Calu3 (cell line): ENCODE measurements at places on chromosomes 2 and 18.
A peak's percentile ranks its signal among the peaks of the same experiment; 100 is the strongest.

DNA sequence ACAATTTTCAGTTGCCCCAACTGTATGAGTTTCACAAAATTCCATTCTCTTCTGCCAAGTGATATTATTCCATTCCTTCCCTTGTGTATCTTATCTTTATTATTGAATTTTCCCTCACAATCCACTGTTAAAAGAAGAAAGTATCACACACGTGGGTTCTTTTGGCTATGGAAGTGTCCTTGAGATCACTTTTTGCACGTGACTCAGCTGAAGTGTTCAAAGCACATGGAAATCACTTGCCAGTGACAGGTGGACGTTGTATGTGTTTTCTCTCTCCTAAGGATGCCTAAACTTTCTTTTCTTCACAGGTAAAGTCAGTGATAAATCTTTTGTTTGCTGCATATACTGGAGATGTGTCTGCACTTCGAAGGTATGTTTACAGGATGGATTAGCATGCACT lies 60.7 kb downstream of the STAT1 start:
- no peak for DNase-seq

GRCh38 chr2:57022496-57022895 lies 838.7 kb downstream of the CCDC85A start:
- no peak for DNase-seq

GRCh38 chr2:218228366-218229090 lies 11.5 kb downstream of the ARPC2 start:
- no peak for DNase-seq

DNA sequence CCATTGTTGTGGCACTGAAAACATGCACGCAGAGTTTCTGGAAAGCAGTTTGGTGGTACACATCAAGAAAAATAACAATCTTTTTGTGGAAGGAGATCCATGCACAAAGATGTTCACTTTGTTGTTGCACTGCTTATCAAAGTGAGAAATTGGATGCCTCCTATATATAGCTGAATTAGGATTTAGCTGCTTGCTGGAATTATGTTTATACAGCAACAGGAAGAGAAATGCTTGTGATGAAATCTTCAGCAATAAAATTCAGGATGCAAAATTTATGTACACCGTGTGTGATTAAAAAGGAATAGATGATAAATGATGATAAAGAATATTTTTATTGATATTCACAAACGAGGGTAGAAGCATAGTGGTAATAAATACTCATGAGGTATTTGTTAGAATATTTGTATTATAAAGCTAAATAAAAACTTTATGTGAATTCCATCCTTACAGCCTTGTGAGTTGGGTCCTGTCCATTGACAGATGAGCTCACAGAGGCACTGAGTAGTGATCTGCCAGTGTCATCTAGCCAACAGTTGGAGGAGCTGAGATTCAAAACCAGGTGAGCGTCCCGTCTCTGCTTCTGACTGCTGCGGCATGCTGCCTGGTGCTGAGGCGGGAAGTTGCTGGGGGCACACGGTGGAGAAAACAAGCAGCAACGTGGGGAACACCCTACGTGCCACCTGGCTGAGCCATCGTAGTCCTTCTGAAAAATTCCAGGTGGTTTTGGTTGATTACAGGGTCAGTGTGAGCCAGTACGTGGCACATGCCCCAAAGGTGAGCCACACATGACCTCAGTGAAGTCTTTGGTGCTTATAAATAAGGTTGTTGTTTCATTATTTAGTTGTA lies 80.2 kb downstream of the ASAP2 start:
- peak; percentile 48 for DNase-seq

- no peak for DNase-seq
Observed at GRCh38 chr2:46644690-46645385, 165.5 kb downstream of the TMEM247 start.

GRCh38 chr2:89825034-89825433 lies 1133.6 kb downstream of the RPIA start:
- DNase-seq = no peak

DNA sequence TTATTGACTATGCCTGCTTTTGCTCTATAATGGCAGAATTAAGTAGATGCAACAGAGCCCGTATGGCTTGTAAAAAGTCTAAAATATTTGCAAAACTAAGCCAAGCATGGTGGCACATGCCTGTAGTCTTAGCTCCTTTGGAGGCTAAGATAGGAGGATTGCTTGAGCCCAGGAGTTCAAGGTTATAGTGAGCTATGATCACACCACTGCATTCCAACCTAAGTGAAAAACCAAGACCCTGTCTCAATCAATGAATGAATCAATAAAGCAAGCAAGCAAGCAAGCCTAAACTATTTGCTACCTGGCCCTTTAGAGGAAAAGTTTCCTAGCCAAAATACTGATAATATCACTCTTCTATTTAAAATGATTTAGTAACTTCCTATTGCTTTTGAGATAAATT lies 260.0 kb downstream of the OTX1 start:
- DNase-seq = no peak

DNA sequence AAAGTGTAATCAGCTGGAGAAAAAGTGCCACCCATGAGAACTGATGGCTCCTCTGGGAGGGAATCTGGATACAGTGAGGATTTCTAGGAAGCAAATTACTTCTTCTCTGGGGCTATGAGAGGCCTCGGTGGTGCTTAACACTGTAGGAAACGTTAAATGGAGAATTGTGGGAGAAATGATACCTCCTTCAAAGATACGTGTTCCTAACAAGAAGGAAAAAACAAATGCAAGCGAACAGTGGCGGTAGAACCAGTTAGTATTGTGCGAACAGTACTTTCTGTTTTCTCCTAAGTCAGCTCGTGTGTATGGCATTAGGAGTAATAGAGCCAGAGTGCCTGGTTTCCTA lies 587 bp upstream of the MTIF2 start:
- DNase-seq = no peak

GRCh38 chr18:9025091-9025838 lies 77.2 kb upstream of the NDUFV2 start:
- no peak for DNase-seq

DNA sequence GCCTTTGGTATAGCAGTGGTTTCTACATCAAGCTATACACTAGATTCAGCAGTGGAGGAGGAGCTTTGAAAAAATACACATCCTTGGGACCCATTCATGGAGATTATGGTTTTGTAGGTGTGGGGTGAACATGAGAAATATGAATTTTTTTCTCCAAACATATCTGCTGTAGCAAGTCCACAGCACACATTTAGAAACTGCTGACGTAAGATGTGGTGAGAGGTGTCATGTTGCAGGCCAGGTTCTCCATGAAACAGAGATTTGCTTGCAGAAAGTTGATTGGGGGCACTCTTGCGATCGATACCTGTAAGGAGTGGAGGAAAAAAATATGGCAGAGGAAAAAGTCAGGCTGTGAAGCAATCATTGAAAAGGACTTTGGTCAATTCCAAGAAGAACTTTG lies 67.9 kb downstream of the FASTKD2 start:
- no peak for DNase-seq

DNA sequence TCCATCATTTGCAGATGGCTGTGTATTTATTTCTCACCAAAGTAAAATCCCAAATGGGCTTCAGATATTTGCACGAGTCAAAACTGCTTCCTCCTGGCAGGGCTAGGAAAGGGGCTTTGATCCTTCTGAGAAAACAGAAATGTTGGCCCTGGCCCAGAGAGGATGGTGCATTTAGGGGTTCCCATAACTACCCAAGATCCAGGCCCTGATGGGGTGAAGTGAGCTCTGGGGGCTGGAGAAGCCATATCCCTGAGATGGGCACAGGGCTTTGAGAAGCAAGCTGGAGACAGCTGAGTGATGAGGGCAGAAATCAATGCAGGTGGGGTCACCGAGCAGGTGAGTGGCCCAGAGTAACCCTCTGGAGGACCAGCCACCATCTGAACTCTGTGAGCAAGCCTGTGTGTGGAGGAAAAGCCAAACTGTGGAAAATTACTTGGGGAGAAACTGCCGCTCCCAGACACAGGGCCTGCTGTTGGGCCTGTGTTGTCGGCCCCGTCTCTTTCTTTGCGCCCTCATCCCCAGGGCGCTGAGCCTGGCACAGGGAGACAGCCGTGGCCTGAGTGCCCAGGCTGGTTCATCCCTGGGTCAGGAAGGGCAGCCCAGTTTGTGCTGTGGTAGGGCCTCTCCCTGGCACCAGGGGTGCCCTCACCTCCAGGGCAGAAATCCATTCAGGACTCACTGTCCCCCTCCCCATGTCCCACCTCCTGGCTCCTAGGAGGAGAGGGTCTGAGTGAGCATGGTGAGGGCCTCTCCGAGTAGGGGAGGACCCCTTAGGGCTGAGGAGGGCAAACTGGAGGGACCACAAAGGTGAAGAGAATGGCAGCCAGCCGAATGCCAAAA lies 167.8 kb upstream of the HAAO start:
- DNase-seq = no peak

- DNase-seq = no peak
Observed at GRCh38 chr2:240443891-240444301, 8.4 kb downstream of the GPC1 start.

DNA sequence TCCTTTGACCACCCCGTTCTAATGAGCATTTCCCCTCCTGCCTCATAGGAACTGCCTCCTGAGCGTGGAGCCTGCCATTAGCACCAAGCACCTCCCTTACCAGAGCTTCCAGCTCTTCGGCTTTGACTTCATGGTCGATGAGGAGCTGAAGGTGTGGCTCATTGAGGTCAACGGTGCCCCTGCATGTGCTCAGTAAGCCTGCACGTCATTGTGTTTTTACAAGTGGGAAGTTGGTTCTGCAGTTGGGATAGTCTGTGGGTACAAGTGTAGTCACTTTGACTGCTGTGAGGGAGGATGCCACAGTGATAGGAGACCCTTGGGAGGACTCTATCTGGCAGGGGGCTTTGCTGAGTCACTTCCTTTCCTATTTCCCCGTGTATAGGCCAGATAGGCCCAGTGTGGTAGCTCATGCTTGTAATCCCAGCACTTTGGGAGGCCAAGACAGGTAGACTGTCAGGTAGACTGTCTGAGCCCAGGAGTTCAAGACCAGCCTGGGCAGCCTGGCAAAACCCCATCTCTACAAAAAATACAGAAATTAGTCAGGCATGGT lies 22.0 kb upstream of the POLR1B start:
- DNase-seq = no peak

- DNase-seq = no peak
Observed at GRCh38 chr2:105102963-105103421, 65.1 kb downstream of the MRPS9 start.
